Mesothelial cell of epicardium (in vitro differentiated cells): ENCODE measurements at places on chromosomes 7 and 10. TPM values are rescaled to one million over a fixed set of nuclear protein-coding genes. Genes with fewer than 3 reads are reported as not detected.
A peak's percentile ranks its signal among the peaks of the same experiment; 100 is the strongest.

DNA sequence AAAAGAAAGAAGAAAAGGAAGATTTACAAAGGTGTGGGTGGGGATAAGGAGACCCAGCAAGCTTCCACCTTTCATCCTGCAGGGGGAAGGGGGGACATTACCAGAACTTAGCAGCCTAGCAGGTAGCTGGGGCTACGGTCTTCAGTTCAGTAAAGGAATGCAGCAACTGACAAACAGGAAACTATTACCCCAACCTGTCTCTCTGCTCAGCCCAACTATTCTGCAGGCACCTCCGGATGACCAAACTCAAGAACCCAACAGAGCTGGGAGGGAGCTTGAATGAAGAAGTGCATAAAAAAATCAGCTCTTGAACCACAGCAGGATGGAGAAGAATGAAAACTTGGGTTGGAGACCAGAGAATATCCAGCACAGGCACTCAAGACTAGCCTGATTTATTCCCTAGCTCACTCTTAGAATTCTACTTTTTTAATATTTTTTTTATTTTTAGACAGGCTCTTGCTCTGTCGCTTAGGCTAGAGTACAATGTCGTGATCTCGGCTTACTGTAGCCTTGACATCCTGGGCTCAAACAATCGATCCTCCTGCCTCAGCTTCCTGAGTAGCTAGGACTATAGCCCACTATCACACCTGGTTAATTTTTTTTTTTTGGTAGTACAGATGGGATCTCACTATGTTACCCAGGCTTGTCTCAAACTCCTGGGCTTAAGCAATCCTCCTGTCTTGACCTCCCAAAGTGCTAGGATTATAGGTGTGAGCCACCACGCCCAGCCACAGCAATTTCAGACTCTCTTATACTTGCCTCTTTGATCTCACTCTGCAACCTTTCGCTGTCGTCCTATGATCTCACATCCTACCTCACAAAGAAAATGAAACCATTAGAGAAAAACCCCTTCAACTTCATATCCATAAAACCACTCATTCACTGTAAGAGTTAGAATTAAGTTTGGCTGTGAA lies 18.5 kb upstream of the C10orf67 start:
- no peak for DNase-seq
- H3K4me1 ChIP-seq = no peaks in the 10 kb centered on the region
- no peak overlapping the region for H3K4me3 ChIP-seq
- H3K36me3 ChIP-seq = no peaks in the 10 kb centered on the region

DNA sequence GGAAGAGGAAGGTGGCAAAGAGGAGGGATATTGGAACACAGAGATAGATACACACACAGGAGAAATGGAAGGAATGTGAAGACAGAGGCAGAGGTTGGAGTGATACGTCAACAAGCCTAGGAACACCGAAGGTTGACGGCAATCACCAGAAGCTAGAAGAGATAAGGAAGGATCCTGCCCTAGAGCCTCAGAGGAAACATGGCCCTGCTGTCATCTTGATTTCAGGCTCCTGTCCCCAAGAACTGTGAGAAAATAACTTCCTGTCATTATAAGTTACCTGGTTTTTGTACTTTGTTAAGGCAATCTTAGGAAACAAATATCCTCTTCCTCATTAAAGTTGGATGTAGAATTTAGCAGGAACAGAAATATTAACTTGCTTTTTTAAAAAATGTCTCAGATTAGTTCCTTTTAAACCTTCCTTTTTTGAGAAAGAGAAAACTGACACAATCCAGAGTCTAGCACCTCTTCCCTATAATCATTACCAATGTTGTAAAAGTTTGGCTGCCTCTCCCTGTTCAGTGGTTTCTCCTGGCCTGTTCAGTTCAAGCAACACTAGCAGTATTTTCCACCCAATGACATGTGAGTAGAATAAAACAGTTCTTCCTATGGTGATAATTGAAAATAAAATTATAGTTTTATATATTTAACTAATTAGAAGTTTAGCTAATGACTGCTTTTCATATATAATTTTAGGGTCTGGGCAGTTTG lies 28.8 kb upstream of the GNAI1 start:
- no peak for DNase-seq
- no peak overlapping the region for H3K4me3 ChIP-seq
- H3K27ac ChIP-seq = no peak overlapping the region
- no peaks in the 10 kb centered on the region for H3K27me3 ChIP-seq

GRCh38 chr7:48113275-48113674 lies 24.2 kb downstream of the UPP1 start:
- no peak for DNase-seq
- H3K4me1 ChIP-seq = peaks cover 50% of the 10 kb centered on the region
- no peaks in the 10 kb centered on the region for H3K27me3 ChIP-seq
- H3K36me3 ChIP-seq = peaks cover 1% of the 10 kb centered on the region
- no peak overlapping the region for H3K4me3 ChIP-seq

GRCh38 chr7:86947929-86948328 lies 111.5 kb downstream of the ELAPOR2 start:
- DNase-seq = no peak
- H3K36me3 ChIP-seq = no peaks in the 10 kb centered on the region
- H3K4me3 ChIP-seq = no peak overlapping the region
- H3K27me3 ChIP-seq = no peaks in the 10 kb centered on the region
- H3K4me1 ChIP-seq = peaks cover 12% of the 10 kb centered on the region

DNA sequence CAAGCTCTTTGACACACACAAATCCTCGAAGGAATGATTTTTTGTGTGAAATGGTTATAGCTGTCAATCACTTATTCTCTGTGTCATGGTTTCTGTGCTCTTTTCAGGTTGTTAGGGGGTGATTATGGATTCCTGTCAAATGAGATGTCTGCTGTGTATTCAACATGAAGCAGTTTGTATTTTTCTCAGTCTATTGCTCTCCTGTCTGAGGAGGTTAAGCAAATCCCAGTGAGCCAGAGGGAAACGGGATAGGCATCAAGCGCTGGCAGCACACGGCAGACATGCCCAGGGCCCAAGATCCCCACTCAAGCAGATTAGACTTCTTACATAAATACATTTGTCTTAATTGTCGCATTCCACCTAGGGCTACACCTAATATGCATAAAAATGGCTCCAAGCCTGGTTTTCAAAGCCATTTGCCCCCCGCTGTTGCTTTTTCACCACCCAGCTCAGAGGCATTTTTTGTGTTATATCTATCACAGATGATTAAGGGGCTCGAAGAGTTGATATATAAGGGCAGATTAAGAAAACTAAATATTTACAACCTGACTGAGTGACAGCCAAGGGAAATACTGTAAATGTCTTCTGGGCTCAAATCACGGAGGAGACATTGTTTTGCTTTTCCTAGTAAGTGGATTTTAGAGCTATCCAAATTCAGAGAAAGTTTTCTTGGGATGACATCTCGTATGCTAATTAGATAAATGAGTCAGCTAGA lies 192.7 kb upstream of the LRGUK start:
- DNase-seq = no peak
- no peaks in the 10 kb centered on the region for H3K4me1 ChIP-seq
- H3K27ac ChIP-seq = no peak overlapping the region
- peaks cover 5% of the 10 kb centered on the region for H3K36me3 ChIP-seq

GRCh38 chr10:69961881-69962745 lies 90.5 kb upstream of the MACROH2A2 start:
- no peaks in the 10 kb centered on the region for H3K36me3 ChIP-seq
- peak; percentile 34 for DNase-seq
- peaks cover 6% of the 10 kb centered on the region for H3K27me3 ChIP-seq
- H3K4me3 ChIP-seq = no peak overlapping the region
- no peak overlapping the region for H3K27ac ChIP-seq
- H3K4me1 ChIP-seq = peaks cover 19% of the 10 kb centered on the region

DNA sequence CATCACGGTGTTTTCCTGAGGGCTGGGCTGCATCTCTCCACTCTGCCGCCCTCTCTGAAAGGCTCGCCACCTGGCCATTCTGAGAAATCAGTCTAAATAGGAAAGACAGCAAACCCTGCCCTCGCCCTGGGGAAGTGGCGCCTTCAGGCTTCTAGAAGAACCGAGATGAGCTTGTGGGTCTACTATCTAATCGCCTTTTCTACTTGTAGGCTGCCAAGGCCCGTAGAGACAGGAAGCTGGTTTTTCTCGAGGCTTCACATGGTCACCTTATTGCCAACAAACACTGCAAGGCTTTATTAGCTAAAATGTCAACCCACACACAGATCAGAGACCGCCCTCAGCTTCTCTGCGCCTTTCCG lies 21.4 kb downstream of the LAT2 start:
- no peaks in the 10 kb centered on the region for H3K4me1 ChIP-seq
- no peak for DNase-seq
- no peak overlapping the region for H3K27ac ChIP-seq
- H3K36me3 ChIP-seq = peaks cover 35% of the 10 kb centered on the region
- no peaks in the 10 kb centered on the region for H3K27me3 ChIP-seq

- peak overlapping the region; percentile 67 for H3K27ac ChIP-seq
- H3K27me3 ChIP-seq = no peaks in the 10 kb centered on the region
- H3K4me3 ChIP-seq = no peak overlapping the region
- no peak for DNase-seq
- H3K36me3 ChIP-seq = no peaks in the 10 kb centered on the region
- peaks cover 32% of the 10 kb centered on the region for H3K4me1 ChIP-seq
These were observed 130.8 kb upstream of the LYZL1 start for GRCh38 chr10:29158066-29158465.

DNA sequence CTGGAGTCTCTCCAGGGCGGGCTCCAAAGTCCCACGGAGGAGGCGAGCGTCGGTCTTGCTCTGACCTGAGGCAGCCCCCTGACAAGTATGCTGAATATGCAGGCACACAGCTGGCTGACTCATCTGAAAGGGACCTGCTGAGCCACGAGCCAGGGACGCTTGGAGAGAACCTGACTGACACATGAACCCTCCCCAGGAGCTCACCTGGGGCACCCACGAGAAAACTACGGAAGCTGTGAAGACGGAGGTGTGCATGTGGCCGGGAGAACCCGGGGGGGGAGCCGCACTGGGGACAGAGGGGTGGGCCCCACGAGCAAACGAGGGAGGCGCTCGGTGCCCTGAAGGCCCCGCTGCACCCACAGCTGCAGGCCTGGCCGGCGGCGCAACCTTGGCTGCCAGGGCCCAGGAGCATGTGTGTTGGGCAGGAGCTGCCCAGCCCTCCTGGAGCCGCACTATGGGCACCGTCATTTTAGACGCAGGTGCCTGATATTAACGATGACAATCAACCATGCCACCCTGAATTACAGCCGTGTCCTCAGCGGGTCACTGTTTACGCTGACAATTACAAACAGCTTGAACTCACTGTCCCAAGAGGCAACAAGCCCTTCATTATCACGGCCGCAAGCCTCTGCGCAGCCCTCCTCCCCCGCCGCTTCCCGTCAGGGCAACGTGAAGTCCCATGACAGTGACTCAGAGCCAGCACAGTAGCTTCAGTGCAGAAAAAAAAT lies 64.7 kb downstream of the DIP2C start:
- no peaks in the 10 kb centered on the region for H3K27me3 ChIP-seq
- no peaks in the 10 kb centered on the region for H3K36me3 ChIP-seq
- peaks cover 48% of the 10 kb centered on the region for H3K4me1 ChIP-seq
- H3K4me3 ChIP-seq = peak overlapping the region; percentile 44
- peak overlapping the region; percentile 92 for H3K27ac ChIP-seq

DNA sequence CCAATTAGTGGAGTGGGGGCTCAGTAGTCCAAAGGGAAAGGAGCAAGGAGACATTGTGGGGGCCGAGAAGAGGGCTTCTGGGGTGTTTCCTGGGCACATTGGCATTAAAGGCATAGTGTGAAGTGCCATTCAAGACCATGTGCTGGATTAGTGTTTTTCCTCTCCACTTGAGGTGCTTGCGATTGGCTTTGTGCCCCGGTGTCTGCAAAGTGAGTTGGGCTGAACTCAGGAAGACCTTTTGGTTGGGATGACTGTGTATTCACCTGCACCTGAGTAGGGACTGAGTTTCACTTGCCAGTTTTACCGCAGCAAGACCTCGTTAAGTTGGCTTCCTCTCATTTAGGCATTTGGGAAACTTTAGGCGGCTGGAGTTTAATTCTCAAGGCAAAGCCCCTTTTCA lies 73.0 kb downstream of the TCF7L2 start:
- H3K4me1 ChIP-seq = peaks cover 45% of the 10 kb centered on the region
- H3K4me3 ChIP-seq = no peak overlapping the region
- no peaks in the 10 kb centered on the region for H3K36me3 ChIP-seq
- H3K27me3 ChIP-seq = no peaks in the 10 kb centered on the region
- H3K27ac ChIP-seq = no peak overlapping the region
- DNase-seq = no peak

DNA sequence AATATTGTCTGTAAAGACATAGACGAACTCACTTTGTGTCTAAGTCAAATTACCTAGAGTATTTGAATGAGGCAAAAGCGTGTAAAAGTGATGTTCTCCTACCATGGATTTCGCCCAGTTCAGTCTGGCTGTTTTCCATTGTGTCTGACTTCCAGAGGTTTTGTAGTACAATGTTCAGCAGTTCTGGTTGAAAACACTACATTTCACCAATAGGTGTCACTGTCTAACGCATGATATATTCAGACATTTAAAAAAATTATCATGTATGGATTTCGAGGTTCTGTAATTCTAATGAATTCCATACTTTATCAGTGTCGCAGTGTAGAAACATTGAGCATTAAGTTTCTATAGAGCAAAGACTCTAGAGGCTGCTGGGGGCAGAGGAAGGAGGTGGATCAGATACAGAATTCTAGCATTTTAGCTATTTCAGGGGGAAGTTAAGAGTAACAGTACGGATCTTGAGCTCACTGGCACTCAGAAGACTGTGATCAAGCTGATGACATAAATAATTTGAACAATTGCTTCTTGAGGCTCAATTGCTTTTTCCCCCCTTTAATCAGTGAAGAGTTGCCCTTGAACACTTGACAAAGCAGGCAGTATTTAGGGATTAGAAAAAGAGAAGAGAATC lies 196.9 kb upstream of the RHOBTB1 start:
- no peak for DNase-seq
- peak overlapping the region; percentile 50 for H3K27ac ChIP-seq
- peaks cover 2% of the 10 kb centered on the region for H3K36me3 ChIP-seq
- H3K4me3 ChIP-seq = no peak overlapping the region

DNA sequence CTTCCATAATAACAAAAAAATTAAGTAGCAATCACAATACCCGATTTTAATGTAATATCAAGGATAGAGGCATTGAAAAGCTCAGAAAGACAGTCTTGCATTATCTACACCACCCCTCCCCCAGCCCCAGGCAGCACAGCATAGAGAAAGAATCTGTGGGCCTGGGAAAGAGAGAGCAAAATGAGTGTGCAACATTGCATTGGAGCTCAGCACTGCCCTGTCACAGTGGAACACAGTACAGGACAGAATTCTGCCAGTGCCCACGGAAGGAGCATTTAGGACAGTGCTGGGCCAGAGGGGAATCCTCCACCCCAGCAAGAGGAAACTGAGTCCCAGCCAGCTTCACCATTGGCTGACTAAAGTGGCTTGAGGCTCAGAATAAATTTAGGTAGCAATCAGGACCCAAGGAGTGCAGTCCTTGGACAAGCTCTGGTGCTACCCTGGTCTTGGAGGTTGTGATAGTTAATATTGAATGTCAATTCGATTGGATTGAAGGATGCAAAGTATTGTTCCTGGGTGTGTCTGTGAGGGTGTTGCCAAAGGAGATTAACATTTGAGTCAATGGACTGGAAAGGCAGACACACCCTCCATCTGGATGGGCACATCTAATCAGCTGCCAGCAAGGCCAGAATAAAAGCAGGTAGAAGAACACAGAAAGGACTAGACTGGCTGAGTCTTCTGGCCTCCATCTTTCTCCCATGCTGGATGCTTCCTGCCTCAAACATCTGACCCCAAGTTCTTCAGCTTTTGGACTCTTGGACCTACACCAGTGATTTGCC lies 234.4 kb downstream of the ANK3 start:
- H3K27ac ChIP-seq = no peak overlapping the region
- H3K27me3 ChIP-seq = no peaks in the 10 kb centered on the region
- H3K4me3 ChIP-seq = no peak overlapping the region
- H3K36me3 ChIP-seq = peaks cover 39% of the 10 kb centered on the region
- DNase-seq = no peak
- peaks cover under 1% of the 10 kb centered on the region for H3K4me1 ChIP-seq

Gene INSYN2A
- total RNA-seq = 0.09 to 0.13 TPM (median 0.11 TPM) in 3 replicates

Gene ADIRF
- total RNA-seq = 0.29 TPM in 1 of 3 replicates, not detected in the others

Gene PPP1R17
- total RNA-seq = not detected in 3 replicates

Gene H2BK1
- not detected in 3 replicates for total RNA-seq

Gene TAS2R60
- total RNA-seq = not detected in 3 replicates

Gene TRIM74
- total RNA-seq = 1.7 to 2.3 TPM (median 1.9 TPM) in 3 replicates

Gene GPR15LG
- not detected in 3 replicates for total RNA-seq
